ENCODE measurements at places on chromosomes 7 and 10.

- DNase-seq = no peak
These were observed 6.5 kb upstream of the GIMAP8 start for GRCh38 chr7:150443793-150444540.

- DNase-seq = peak; percentile 24
These were observed 75.4 kb downstream of the HDAC9 start for GRCh38 chr7:18570890-18571478.

GRCh38 chr10:101545898-101546297 is 42.2 kb downstream of the POLL start:
- no peak for DNase-seq

GRCh38 chr10:94673614-94674321 is 9.8 kb upstream of the CYP2C18 start:
- no peak for DNase-seq

- DNase-seq = no peak
These were observed 51.9 kb upstream of the TCERG1L start for GRCh38 chr10:131363416-131363815.

DNA sequence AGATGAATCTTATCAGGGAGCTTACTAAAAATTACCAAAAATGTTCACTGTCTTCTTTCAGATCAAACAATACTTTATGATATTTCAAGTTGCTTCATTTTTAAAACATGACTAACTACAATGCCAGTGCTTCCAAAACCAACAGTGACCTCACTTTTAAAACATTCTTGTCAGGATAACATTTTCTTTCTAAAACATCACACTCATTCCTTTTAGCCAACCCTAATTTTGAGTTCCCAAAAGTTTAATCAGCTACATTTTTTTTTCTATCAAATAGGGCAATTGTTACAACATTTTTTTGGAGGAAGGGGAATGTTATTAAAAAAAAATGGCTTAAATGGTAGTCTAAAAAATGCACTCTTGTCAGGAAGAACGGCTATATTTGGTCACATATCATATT is 37.3 kb downstream of the RTKN2 start:
- DNase-seq = peak; percentile 33

GRCh38 chr10:7952266-7952665 is 102.2 kb upstream of the GATA3 start:
- no peak for DNase-seq

DNA sequence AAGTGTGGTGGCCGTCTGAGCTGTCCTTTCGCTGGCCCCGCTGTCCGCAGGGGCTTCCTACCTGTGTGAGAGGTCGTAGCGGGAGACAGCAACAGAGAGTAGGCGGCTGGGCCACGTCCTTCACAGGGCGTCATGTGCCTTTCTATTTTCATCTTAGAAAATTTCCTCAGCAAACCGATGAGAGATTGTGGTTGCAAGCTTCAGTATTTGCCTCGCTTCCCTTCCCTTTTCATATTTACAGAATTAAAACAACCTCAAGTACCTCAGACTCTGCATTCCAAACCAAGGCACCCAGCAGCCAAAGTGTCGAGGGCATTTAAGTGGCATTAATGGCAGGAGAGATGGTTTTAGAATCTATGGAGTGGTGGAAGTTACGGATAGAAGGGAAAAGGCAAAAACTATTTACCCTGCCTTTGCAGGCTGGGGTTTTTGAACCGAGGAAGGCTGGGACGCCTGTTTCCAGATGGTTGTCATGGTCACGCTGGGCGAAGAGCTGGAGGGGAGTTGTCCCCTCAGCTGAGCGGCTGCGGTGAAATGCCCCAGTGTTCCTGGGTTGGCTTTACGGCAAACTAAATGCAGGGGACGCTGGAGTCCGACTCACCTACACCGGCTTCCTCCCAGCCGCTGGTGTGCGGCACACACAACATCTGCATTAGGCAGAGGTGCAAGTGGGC is 41.9 kb downstream of the WIPI2 start:
- no peak for DNase-seq

DNA sequence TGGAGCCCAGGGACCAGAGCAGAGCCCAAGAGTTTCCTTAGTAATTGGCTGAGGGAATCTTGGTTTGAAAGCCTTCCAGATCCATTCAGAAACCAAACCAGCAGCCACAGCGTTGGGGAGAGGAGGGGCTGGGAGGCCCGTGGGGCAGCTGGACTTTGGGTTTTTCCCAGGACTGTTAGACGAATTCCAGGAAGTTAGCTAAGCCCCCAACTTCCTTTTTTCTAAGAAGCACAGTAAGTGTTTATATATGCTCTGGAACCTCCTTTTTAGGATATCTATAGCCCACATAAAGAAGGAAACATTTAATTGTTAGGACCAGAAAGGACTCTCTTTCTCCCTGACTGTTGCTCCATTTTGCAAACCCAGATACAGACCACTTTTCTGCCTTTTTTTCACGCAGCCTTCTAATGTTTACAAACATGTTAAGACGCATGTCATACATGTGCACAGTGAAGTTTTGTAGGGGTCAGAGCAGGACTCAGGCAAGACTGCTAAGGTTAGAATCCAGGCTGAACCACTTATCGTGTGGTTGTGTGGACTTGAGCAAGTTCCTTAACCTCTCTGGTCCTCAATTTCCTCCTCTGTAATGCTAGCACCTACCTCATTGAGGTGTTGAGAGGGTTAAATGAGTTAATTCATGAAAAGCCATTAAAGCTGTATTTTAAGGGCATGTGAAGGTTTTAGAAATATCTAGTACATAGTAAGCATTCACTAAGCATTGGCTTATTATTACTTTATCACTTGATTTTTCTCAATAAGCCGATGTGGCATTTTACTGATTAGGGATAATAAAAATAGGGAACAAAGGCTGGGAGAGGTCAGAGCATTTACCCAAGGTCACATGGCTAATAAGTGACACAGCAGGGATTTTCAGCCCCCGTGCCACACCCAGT is 42.4 kb downstream of the TBATA start:
- peak; percentile 82 for DNase-seq

GRCh38 chr7:96080027-96080426 is 241.9 kb downstream of the SLC25A13 start:
- no peak for DNase-seq

GRCh38 chr10:59695637-59696036 is 14.0 kb downstream of the SLC16A9 start:
- no peak for DNase-seq

DNA sequence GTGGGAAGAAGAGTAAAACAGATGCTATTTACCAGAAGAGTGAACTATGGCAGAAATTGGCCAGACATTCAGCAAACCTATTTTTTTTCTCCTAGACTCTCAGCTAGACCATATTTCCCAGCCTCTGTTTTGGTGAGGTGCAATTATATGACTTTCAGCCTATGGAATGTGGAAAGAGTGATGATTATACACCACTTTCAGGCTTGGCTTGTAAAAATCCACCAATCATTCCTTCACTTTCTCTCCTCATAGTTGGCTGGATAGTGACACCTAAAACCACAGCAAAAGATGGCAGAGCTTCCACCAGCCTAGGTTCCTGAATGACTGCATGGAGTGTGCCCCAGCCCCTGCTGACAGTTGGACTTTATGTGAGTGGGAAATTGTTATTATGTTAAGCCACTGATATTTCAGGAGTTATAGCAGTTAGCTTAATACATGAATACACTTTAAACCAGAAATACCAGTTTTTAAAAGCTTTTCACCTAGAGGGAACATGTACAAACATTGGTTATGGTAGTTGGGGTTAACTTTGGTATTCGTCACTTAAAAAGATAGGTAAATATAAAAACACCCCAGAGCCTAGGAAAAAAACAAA is 19.1 kb upstream of the TNKS2 start:
- no peak for DNase-seq

- DNase-seq = no peak
These were observed 12.7 kb downstream of the TAS2R38 start for GRCh38 chr7:141960687-141961422.

DNA sequence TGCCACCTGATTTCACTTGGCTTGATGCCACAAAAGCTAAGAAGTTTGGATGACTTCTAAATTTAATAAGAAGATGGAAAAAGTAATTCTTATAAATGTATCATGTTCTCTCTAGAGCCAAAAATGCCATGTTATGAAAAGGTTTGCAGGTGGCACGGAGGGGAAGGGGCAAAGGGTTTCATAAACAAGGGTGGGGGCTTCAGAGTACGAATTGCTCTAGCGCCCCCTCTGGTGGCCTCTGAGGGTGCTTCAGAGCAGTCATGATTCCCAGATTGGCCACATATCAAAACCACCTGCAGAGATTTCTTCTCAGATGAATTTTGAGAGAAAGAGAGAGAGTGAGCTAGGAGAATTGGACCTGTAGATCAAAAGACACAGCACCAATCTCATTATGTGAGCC is 208.6 kb upstream of the YAE1 start:
- DNase-seq = no peak

GRCh38 chr10:118590334-118590733 is 5.1 kb downstream of the PRLHR start:
- peak; percentile 42 for DNase-seq

GRCh38 chr10:101829561-101830315 is 11.5 kb upstream of the OGA start:
- no peak for DNase-seq

- DNase-seq = no peak
These were observed 126.1 kb downstream of the AOAH start for GRCh38 chr7:36598054-36598674.

GRCh38 chr7:121046893-121047468 is 58.5 kb downstream of the CPED1 start:
- DNase-seq = no peak

DNA sequence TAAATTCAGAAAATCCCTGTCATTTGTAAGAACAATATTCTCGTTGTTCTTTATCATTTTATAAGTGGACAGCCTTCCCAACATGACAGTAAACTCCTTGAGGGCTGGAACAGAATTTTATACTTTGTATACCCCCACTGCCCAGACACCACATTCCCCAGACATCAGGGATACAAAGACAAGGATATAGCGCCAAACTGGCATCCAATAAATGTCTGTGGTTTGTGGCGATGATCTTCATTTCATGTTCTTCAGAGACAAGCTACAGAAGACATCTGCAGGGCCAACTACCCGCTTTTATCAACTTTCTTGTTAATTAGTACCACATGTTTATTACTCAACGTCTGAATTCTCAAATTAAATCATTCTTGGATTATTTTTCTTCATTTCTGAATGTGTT is 155.9 kb downstream of the ATE1 start:
- peak; percentile 6 for DNase-seq

DNA sequence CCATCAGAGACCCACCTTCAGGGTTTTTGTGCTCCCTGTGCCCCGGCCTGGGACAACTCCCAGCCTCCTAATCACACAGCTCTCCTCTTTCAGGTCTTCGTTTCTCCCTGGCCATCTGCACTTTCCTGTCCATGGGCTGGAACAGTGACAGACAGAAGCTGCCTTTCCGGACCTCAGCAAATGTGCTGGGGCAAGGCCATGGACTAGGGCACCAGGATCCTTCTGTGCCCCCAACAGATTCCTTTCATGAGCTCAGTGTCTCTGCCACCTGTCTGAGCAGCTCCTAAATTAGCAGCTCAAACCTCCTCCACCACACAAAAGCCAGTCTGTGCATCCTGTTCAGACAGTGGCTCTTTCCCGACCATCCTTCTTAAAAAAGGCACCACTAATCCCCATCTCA is 41.9 kb upstream of the FRMD4A start:
- no peak for DNase-seq

- no peak for DNase-seq
These were observed 221.1 kb downstream of the SEMA3E start for GRCh38 chr7:83427884-83428283.

- DNase-seq = no peak
These were observed 122.6 kb downstream of the LRRC4 start for GRCh38 chr7:127908430-127909258.

DNA sequence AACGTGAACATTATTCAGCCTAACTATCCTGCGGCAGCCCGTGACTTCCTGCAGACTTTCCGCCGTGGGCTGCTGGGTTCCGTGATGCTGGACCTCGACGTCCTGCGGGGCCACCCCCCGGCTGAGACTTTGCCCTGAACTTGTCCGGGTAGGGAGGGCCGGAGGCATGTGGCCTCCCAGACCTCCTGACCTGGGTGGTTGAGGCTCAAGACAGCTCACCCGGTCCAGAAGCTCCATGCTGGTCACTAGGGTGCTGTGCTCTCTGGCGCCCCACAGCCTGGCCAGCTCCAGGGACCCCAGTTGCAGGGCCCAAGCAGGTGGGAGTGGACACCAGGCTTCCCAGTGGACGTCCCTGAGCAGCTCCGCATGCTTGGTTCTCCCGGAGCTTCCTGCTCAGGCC is 4.4 kb downstream of the SPRN start:
- DNase-seq = no peak

GRCh38 chr10:118701529-118702323 is 53.0 kb downstream of the CACUL1 start:
- no peak for DNase-seq

- no peak for DNase-seq
These were observed 198.4 kb downstream of the CNTNAP2 start for GRCh38 chr7:146314962-146315361.

- DNase-seq = no peak
These were observed 62.2 kb upstream of the ADCY1 start for GRCh38 chr7:45511721-45512597.

- DNase-seq = no peak
These were observed 10.6 kb downstream of the AASS start for GRCh38 chr7:122133477-122133876.

- peak; percentile 26 for DNase-seq
These were observed 118.4 kb upstream of the CACUL1 start for GRCh38 chr10:118873091-118873737.

- DNase-seq = no peak
These were observed 94.2 kb downstream of the EBF3 start for GRCh38 chr10:129869596-129870473.

GRCh38 chr10:80648106-80648505 is 110.4 kb downstream of the SH2D4B start:
- no peak for DNase-seq

DNA sequence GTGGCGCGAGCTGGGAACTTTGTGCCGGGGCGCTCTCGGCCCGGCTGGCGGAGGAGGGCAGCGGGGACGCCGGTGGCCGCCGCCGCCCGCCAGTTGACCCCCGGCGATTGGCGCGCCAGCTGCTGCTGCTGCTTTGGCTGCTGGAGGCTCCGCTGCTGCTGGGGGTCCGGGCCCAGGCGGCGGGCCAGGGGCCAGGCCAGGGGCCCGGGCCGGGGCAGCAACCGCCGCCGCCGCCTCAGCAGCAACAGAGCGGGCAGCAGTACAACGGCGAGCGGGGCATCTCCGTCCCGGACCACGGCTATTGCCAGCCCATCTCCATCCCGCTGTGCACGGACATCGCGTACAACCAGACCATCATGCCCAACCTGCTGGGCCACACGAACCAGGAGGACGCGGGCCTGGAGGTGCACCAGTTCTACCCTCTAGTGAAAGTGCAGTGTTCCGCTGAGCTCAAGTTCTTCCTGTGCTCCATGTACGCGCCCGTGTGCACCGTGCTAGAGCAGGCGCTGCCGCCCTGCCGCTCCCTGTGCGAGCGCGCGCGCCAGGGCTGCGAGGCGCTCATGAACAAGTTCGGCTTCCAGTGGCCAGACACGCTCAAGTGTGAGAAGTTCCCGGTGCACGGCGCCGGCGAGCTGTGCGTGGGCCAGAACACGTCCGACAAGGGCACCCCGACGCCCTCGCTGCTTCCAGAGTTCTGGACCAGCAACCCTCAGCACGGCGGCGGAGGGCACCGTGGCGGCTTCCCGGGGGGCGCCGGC is 870 bp downstream of the FZD1 start:
- DNase-seq = peak; percentile 43
